Activated CD4-positive, alpha-beta memory T cell treated with anti-CD3 and anti-CD28 coated beads for 36 hours (primary cell): ENCODE measurements at places on chromosomes 12 and 14.

DNA sequence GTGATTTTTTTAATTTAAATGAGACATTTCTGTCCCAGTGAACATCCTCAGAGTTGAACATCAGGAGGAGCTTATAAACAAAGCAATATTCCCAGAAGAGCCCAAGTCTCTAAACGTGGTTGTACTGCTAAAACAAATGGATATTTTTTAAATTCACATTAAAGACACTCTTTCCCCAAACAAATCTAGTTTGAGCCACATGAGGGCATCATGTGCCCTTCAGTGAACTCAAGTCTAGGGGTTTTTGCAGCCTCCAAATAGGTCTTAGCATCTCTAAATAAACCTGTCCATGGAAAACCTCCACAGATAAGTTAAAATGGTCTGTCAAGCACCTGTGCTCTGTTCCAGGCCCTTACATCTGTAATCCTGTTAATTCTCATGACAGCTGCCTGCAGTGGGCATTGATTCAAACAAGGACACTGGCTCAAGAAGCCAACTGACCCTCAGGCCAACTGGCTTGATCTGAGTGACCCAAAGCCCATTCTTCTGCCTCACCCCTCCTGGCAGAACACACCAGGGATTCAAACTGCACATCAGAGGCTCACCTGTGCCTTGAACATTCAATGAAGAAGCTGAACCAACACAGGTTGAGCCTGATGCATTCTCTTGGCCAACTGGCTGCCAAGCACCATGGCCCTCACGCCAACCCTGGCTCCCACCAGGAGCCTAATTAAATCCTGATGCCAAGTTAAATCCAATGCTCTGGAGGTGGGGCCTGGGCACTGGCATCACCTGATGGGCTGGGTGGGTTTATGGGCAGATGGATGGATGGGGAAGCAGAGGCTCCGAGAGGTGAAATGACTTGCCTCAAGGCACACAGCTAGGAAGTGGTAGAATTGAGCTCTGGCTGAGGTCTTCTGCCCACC lies 8.6 kb downstream of the ISCU start:
- DNase-seq = peak; percentile 18

- DNase-seq = no peak
Measured at GRCh38 chr12:96474206-96474605, 15.2 kb upstream of the CFAP54 start.

GRCh38 chr12:19431407-19432308 lies 7.6 kb upstream of the AEBP2 start:
- peak; percentile 78 for DNase-seq

DNA sequence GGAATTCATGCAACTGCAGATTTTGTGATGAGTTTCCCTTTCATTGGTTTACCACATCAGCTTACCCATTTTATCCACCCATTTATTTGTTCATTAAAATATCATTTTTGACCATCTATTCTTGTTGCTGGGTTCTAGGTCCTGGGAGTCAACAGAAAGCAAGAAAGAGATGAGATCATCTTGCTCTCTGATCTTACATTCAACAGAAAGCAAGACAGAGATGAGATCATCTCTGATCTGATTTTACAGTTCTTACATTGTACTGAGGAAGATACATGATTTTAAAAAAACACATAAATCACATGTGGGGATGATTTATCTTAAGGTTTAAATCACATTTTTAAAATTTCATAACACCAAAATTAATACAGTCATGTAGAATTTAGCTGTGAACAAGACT lies 2.3 kb downstream of the TAS2R46 start:
- no peak for DNase-seq

GRCh38 chr14:49857427-49858003 lies 4.9 kb upstream of the NEMF start:
- no peak for DNase-seq

DNA sequence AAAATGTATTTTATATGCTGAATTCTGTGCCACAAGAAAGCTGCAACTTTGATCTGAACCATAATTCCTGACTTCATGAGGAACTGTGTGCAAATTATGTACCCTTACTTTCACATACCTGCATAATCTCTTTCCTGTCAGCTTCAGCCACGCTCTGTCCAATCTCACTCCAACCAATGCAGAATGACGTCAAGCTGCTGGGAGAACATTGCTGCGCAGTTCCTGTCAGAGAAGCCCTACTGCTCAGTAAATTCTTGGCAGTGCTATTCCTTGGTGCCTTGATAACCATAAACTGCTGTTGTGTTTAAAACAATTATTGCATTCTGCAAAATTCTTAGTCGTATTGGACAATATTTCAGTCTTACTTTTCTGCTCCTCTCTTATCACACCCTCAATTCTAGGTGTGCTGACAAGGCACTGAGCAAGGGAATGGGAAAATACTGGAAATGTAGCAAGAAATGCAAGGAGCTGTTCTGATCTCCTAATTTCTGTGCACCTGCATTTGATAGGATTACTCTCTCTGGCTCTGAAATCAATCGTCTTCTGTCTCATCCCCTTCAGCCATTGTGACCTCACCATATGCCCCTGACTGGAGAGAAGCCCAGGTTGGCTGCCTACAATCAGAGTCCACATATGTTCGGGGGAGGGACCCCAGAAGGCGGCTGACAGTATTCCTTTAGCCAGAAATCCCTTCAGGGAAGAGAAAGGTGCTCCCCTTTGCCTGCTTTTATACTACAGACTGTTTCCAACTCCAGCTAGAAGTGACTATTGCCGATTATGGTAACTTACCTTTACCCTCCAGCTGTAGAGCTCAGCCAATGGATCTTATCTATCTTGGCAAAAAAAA lies 274.9 kb upstream of the NOVA1 start:
- DNase-seq = no peak

DNA sequence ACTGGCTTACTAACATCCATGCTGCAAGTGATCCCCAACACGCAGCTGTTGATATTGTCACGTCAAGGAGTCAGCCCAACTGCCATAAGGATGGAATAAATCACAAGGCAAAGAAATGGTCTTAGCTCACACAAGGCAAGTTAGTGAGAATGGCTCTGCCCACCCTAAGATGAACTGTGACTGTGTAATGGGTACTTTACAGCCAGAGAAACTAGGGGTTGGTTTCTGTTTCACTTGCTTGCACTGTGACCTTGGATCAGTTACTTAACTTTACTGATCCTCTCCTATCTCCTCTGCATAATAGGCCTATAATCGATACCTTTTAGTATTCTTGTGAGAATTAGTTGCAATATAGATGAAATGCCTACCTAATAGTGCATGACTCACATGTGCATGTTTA lies 52.2 kb upstream of the ANO2 start:
- no peak for DNase-seq

DNA sequence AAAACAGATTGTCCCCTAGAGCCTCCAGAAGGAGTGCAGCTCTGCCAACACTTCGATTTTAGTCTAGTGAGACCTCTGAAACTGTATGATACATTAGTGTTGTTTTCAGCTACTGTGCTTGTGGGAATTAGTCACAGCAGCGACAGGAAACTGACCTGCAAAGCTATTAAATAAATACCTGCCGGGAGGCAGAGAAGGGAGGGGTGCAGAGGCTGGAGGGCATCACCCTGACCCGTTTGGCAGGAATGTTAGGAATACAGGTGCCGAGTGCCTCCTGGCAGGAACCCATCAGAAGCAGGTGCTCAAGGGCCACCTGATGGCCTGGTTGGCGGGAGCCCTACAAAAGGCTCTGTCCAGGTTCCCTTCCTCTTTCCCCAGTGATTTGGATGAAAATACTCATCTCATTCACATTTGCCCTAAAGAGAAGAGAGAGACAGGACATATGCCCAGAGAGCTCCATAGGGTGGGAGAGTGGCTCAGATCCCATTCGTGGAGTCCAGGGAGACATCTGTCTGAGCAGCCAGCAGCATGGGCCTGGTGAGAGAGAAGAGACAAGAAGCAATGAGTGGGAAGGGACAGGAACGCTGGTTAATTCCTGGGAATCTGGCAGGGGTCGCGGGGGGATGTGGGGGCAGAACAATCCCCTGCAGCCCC lies 44.6 kb downstream of the C14orf132 start:
- no peak for DNase-seq

DNA sequence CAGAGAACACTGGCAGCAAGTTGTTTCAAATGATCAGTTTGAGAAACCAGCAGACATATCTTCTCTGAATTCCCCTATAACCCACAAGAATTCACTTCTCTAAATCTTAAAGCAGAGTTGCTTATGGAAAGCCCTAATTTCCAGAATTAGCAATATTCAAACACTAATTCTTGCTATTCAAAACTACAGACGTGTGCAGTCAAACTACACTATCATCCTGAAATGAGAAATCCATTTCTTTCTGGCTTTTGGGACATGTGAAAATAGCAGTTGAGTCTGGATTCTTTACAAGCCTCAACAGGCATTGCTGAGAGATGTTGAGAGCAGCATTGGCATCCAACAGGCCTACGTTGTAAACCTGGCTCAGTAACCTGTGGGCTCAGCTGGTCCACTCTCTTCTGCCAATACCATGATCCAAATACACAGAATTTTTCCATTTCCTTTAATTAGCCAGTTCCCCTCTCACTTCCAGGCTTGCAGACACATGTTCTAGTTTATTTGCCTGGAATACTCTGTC lies 74.6 kb upstream of the TMTC1 start:
- DNase-seq = no peak

DNA sequence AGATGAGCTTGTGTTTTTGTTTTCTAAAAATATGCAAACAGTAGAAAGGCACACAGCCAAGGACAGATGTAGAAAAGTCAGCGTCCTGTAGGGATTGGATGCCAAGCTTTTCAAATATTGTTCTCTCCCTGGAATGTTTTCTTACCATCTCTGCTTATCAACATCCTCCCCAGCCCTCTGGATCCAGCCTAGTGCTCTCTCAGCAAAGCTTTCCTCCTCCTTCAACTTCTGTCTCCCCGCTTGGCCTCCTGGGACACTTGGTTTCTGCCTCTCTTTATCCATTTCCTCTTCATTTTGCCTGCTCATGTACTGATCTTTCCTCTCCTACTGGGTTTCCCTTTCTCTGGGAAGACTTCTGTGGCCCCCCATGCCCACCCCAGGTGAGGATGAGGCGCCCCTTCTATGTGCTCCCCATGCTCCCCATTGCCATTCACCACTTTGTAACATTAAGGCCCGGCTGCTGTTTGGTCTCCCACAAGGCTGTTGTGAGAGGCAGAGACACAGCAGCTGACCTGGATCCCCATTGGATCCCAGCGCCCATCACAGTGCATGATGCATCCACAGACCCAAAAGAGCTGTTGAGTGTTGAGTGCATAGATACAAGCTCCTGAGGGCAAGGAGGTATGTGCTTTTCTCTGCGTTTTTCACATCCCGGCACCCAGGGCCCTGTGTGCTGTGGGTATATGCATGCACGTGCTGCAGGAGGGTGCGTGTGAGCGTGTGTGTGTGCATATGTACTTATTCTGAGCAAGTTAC lies 38.2 kb downstream of the EVL start:
- DNase-seq = peak; percentile 74

GRCh38 chr14:99234961-99235571 lies 36.9 kb downstream of the BCL11B start:
- DNase-seq = peak; percentile 84

DNA sequence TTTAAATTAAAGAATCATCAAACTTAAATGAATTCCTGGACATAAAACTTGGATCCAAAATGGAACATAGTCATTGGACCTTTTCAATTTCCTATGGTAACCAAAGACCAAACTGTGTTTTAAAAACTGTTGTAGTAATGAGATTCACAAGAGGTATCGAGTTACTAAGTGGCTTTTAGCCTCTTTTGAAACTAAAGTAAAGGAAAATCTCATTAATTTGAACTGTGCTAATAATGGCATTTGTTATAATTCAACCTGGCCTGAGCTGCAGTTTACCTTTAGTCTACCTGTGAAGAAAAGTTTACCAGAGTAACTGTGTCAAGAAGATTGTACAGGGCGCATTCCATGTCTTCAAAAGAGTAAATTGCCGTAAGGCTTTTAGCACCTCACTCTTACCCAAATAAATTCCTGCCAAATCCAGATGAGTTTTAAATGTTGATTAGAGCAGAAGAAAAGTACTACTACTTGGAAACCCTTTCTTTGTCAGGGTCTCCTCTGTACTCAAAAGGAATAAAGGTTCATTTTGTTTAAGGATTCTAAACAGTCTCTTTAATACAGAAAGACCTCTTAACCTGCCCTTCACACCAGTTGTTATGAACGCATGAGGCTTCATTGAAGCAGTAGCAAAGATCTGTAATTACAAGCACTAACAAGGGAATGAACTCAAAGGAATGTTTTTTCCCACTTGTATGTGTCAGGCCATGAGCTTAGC lies 17.1 kb upstream of the MED13L start:
- DNase-seq = no peak

DNA sequence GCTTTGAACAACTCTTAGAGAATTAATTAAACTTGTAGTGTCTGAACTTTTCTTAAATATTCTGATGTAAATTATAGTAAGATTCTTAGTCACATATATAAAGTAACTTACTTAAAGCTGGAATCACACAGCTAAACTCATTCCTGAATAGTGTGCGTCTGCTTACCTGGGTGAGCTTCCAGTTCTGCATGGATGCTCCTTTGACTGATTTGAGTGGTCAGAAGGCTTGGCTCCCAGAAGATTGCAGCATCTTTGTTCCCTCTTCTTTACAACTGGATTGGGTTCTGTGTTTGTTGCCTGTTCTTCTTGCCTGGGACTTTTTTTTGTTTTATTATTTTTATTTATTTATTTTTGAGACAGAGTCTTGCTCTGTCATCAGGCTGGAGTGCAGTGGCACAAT lies 66.5 kb upstream of the ASPG start:
- no peak for DNase-seq

DNA sequence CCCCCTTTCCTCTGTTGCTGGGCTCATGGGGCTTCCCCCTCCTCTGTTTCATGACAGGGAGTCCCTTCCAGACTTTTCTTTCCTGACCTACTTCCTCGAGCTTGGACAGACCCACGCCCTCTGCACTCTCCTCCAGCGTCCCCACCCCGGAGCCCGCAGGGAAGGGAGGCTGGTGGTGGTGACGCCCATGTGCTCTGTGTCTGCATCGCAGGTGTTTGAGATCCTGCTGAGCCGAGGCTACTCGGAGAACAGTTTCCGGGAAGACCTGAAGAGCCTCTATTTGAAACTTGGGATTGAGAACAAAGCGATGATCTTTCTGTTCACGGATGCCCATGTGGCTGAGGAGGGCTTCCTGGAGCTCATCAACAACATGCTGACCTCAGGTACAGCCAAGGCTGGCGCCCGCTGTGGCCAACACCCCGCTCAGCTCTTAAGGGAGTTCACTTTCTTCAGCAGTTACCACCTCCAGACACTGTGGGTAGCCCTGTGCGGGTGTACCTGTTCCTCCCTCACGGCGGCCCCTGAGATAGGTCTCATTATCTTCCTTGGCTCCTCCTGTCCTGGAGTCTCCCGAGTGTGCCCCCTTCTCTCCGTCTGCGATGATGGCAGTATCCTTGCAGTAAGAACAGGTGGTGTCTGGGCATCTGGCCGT lies 85.6 kb downstream of the CCDC92 start:
- no peak for DNase-seq

- DNase-seq = no peak
Measured at GRCh38 chr12:94141004-94141764, 7.2 kb upstream of the PLXNC1 start.

DNA sequence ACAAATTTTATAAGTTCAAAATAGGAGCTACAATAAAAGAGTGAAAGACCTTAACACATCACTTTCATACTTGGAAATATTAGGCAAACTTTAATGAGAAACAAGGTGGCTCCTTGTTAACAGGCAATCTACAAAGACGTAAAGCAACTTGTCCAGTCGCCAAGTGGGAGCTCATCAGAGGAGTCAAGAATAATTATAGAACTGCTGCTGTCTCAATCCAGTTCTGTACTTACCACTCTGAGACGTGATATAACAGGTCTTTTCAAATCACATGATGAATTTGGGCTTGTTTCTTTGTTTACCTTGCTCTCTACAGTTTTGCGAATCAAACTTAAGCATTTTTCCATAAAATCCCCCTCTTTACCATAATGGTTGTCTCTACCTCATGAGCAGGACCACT lies 3.6 kb downstream of the YBX3 start:
- no peak for DNase-seq

GRCh38 chr12:71636704-71637115 lies 26.9 kb downstream of the ZFC3H1 start:
- no peak for DNase-seq
